Cortex of kidney (tissue), 1 donor: ENCODE measurements at places on chromosomes 13 and 19.

GRCh38 chr13:73364736-73365135, 305.9 kb downstream of the KLF5 start:
- DNase-seq, result no peak

DNA sequence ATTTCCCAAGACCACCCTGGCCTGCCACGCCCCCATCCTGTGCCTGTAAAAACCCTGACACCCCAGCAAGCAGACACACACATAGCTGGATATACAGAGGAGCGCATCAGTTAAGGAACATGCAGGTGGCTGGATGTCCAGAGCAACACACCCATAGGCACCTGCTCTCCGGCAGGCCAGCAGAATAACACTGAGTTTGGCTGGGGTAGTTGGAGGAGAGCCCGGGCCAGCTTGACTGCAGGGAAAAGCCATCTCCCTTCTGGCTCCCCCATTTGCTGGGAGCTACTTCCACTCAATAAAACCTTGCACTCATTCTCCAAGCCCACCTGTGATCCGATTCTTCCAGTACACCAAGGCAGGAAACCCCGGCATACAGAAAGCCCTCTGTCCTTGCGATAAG, 8.9 kb downstream of the RASL11A start:
- DNase-seq, result no peak

- no peak for DNase-seq
Measured at GRCh38 chr13:107864543-107865317, 350.6 kb downstream of the LIG4 start.

GRCh38 chr13:77036279-77036678, 9.3 kb upstream of the FBXL3 start:
- DNase-seq, result no peak

DNA sequence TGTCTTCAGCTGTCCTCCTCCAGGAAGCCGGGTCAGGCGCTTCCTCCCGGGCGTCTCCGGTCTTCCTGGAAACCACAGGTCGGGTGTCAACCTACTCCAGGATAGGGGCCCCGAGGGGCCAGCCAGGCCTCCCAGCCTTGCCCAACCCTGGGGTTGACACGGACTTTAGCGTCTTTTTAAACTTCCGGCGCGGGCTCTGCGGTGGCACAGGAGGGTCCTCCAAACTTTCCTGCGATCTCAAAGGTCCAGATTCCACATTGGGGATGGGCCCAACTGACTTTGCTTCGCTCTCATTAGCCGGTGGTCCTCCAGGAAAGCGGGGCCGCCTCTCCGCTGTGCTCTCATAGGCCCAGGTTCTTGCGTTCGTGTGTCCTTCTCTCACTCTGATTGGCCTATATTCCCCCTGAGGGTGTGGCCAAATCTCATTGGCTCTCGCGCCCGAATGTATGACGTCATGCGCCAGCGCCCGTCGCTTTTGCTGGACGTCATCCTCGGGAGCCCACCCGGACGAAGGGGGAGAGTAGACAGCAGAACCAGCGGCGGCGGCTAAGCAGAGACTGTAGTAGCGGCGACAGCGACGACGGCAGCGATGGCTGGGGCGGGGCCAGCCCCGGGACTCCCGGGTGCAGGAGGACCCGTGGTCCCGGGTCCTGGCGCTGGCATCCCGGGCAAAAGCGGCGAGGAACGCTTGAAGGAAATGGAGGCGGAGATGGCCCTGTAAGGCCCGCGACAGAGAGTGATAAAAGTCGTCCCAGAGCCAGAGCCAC, at the start of gene RBM42:
TSS of gene RBM42 (plus strand) at position 472 of the 767 bp plus-strand sequence. CDS start at position 590, 118 bp downstream.
- DNase-seq, result peak; percentile 45

GRCh38 chr13:110610955-110611595, 4.3 kb upstream of the NAXD start:
- no peak for DNase-seq

DNA sequence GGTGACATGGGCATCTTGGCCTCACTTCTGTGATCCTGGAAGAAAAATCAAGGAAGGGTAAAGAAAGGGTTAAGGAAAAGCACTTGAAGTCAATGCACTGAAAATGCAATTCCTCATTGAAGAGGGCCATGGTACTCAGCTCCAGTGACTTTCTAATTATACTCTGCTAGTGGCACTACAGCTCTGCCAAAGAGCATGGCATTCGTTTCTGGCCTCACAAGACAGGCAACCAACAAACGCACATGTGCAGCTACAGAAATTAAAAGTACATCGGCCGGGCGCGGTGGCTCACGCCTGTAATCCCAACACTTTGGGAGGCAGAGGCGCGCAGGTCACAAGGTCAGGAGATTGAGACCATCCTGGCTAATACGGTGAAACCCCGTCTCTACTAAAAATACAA, 21.8 kb downstream of the SACS start:
- no peak for DNase-seq

- DNase-seq, result no peak
Measured at GRCh38 chr13:113849981-113850721, 13.7 kb downstream of the GAS6 start.

- no peak for DNase-seq
Measured at GRCh38 chr19:42695811-42696503, 44.3 kb downstream of the PSG3 start.

GRCh38 chr13:32086791-32087441, 55.3 kb downstream of the FRY start:
- no peak for DNase-seq

GRCh38 chr13:86933676-86934075, 737.5 kb upstream of the SLITRK5 start:
- DNase-seq, result no peak

GRCh38 chr13:98510156-98510509, 66.8 kb downstream of the STK24 start:
- no peak for DNase-seq

- DNase-seq, result no peak
Measured at GRCh38 chr19:17888260-17888659, 16.5 kb downstream of the SLC5A5 start.

GRCh38 chr13:39317291-39317690, 279.0 kb downstream of the NHLRC3 start:
- no peak for DNase-seq

GRCh38 chr13:97438856-97439595, 5.1 kb downstream of the RAP2A start:
- DNase-seq, result no peak

DNA sequence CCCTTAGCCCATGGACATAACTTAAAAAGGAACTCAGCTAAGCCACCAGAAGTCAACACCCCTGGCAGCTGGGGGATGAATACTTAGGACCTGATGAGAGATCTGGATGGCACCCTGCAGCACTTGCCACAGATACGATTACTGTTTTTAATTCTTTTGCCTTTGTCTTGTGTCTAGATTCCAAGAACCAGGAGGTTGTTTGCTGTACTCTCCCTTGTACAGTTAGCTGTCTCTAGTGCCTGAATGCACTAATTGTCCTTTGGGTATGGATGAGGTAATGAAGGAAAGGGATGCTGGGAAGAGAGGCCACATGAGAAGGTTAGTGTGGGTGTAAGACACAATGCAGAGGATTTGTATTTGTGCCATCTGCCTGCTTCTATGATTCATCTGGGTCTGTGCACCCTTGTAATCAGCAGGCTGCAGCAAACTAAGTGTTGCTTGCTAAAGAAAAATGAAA, 385.8 kb downstream of the KCNRG start:
- no peak for DNase-seq

GRCh38 chr13:110835721-110836604, 78.9 kb downstream of the ANKRD10 start:
- DNase-seq, result no peak

DNA sequence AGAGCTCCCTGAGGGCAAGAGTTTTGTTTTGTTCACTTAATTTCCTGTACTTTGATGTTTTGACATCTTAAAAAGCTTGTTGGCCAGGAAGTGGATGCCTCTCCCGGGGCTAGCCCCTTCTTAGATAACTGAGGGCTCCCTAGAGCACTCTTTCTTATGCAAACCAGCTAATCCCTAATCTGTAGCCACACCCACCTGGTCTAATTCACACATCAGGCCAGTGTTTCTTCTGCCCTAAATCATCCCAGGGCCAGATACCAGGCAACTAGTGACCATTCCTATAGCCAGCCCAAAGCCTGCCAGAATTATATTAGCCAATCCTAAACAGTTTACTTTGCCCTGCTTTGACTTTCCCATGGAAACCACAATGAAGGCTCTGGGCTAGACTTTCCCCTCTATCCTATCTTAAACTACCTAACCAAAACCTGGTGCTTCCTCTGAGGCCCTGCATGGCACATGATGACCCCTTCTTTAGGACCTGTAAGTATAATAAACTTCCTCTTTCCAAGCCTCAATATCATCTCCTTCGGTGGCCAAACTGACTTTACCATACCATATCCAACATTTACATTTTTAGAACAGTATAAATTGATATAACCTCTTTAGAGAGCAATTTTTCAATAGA, 24.8 kb downstream of the WBP4 start:
- no peak for DNase-seq

DNA sequence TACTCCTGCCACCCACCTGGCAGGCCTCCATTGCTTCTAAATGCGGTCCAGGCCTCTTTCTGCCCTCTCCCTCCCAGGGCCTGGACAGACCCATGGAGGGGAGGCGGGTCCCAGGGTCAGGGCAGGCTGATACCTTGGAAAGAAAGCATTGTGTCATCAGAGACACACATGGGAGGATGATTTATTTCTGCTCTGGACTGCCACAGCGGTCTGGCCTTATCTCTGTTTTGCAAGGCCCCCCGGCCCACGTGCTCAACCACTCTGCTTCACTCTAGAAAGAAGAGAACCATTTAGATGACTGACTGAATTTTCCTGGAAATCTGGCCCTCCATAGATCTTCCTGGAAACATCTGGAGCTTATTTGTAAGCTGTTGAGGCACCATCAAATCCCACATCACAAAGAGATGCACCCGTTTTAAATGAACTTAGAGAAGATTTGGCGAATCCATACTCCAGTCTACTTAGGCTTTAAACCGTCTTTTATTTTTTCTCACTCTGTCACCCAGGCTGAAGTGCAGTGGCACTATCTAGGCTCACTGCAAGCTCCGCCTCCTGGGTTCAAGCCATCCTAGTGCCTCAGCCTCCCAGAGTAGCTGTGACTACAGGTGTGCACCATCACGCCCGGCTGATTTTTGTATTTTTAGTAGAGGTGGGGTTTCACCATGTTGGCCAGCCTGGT, 48.3 kb upstream of the URI1 start:
- DNase-seq, result no peak

DNA sequence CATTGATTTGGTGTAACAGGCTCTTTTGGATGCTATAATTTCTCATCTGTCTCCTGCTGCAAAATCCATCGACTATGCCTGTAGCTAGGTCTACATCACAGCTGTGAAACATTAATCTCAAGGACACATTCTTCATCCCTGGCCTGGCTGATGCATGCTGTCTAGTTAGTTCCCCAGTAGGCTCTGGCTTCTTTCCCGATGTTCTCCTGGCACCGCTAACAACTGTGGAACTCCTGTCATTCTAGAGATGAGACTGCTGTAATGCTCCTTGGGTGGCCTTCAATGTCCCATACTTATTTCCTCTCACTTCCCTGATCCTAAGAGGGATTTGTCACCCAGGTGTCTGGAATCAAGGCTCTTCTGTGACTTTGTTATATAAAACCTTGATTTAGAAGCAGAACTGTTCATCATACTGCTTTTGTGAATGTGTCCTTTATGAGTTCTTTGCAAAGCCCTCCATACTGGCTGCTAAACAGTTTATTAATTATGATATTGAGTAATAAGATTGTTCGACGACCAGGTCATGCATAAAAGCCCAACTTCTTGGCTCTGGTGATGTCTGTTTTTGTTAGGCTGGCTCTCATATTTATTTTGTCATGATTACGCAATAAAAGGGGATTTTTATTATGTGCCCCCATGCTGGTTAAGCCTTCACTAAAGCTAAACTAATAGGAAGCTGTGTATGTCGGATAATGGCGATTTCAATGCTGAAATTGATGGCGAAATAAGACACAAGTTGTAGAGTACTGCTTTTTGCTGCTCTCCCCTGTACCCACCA, 227.5 kb downstream of the DCT start:
- no peak for DNase-seq

- no peak for DNase-seq
Measured at GRCh38 chr13:97226788-97227627, 4.9 kb downstream of the MBNL2 start.

GRCh38 chr19:40392894-40393517, 3.0 kb upstream of the HIPK4 start:
- no peak for DNase-seq

DNA sequence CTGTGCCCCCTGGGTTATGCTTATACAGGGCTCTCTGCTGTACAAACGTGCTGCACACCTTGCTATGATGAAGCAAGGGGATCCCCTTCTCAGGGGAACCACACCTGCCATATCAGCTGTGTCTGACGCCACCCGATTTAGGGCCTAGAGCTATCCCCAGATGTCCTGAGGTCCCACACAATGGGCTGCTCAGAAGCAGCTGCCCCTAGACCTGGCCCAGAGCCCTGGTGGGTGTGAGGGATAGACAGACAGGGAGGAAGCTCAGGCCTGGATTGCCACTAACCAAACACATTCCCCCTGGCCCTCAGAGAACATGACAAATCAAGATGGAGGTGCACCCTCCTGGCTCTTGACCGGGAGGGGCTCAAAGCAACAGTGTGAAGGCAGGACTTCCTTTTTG, 59.3 kb downstream of the TSHZ3 start:
- DNase-seq, result no peak

DNA sequence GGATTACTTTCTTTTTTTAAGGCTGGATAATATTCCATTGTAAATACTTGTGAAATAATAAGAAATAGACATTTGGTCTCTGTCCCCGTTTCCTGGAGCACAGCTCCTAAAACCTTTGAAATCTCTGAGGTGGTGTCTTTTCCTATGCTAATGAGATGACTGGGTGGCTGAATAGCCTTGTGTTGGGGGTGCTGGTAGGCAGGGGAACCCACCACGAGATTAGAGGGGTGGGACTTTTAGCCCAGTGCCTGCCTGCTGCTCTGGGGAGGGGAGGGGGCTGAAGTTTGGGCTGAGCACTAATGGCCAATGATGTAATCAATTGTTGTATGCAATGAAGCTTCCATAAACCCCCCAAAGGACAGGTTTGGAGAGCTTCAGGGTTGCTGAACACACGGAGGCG, 175.7 kb downstream of the FGF9 start:
- DNase-seq, result no peak

GRCh38 chr19:38285567-38285966, 18.5 kb upstream of the C19orf33 start:
- no peak for DNase-seq

DNA sequence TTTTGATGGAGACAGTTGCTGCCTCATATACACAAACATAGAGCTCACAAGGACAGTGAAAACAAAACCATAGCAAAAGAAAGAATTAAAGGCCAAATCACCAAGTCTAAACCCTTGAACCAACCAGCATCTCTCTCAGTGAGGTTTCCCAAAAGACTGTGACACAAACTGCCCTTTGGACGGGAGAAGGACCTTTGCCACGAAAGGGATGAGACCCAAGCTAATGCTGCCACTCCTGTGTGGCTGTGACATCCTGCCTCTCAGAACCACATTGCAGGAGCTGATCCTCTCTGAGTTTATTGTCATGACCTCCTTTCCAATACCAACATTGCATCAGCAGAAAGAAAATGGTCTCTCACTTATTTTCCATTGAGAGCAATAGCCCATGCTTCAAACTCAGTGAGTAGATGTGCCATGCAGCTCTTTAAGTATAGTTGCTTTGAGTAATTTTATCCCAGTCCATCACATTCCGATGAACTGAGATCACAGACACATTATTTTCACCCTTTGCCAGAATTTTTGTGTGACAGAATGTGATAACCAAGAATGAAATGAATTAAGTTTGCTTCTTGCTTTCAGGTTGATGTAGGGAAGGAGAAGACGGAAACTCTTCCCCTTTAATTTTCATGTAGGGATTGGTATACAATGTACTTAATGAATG, 133.5 kb upstream of the IRS2 start:
- no peak for DNase-seq

- no peak for DNase-seq
Measured at GRCh38 chr19:55857149-55857548, 20.8 kb downstream of the NLRP4 start.
